ENCODE measurements at places on chromosomes 4 and X.

GRCh38 chr4:20276848-20277247, 25.1 kb downstream of the SLIT2 start:
- DNase-seq = no peak

DNA sequence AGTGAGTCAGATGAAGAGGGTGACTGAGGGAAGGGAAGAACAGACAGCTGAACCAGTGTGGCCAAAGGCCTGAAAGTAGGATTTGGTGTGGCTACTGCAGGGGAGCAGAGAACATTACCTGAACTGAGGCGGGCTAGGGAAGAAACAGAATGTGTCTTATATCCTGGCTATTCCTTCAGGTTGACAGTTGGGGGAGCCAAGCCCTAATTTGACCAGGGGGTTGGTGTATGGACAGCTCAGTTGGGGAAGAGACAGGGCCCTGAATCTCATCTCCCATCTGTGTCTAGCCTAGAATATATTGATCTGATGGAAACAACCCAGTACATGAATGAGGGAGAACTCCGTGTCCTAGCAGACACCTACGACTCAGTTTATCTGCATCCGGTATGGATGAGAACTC, 4.2 kb downstream of the HDAC6 start:
- DNase-seq = no peak

DNA sequence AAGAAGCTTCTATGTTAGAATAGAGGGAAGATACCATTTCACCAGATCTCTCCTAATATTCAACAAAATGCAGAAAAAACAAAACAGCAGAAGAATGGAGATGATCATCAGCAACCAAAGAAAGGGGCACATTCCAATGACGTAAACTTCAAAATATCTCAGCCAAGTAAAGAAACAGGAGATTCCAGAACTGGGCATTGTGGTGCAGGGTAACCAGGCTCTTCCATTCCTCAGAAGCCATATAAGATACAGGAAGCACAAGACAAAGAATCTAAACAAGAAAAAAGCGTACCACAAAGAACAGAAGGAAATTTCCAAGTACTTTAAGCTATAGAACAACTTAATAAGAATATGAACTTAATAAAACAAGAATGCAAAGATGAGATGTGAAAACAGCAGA, 6.9 kb upstream of the ARMCX4 start:
- no peak for DNase-seq

GRCh38 chr4:65472531-65472930, 197.8 kb downstream of the EPHA5 start:
- DNase-seq = no peak

GRCh38 chr4:127400731-127401346, 231.9 kb upstream of the INTU start:
- DNase-seq = peak; percentile 78

- no peak for DNase-seq
These were observed 30.0 kb downstream of the SMIM31 start for GRCh38 chr4:164783976-164784375.

GRCh38 chrX:49171752-49172279, at the start of gene PLP2:
Gene PLP2, plus strand, starts transcription at chrX:49171898. Its CDS starts 103 bp downstream, at chrX:49172001.
- DNase-seq = peak; percentile 68

GRCh38 chr4:109944591-109944990, 31.9 kb downstream of the EGF start:
- no peak for DNase-seq

DNA sequence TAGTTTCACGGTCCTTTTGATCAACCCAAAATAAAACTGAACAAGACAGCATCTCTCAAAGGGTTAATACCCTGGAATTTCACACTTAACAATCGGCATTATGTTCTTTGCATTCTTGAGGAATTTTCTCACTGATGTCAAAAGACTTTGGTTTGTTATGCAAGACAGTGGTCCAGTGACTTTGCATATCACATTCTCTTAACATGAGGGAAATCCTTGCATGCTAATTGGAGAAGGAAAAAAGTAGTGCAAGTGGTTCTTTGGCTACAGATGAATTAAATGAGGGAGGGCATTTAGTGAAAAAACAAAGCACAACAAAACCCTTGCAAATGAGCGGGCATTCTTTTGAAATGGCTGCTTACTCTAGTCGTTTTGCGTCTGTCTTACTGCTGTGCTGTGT, 105.1 kb upstream of the LIMCH1 start:
- DNase-seq = no peak

DNA sequence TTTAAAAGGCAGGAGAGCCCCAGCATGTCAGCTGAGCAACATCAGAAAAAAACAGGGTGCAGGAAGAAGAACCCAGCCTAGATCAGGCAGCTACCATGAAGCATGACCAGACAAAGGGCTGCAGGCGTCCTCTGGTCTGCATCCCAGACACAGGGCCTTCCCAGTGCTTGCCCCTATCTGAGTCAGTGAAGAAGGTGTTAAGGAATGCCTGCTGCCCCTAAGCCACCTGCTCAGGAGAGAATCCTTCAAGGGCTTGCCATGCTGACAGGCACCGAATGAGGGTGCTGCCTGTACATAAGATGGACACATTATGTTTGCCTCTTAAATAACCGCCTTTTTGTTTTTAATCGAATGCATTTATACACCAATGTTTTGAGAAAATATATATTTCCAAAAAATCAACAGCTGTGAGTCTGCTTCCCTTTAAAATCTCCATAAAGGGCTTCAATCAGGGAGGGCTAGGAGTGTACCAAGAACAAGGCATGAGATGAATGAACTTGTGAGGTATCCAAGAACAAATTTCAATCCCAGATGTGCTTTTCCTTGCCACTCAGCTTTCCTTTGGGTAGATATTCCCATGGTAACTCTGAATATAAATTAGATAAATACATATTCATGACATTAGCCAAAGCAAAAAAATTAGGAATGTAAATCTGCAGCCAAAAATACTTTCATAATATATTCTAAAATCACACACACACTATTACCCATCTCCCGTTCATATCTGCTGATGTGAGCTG, 85.1 kb downstream of the SLC9A7 start:
- DNase-seq = no peak

- no peak for DNase-seq
These were observed 62.4 kb upstream of the RXFP1 start for GRCh38 chr4:158459085-158459820.

DNA sequence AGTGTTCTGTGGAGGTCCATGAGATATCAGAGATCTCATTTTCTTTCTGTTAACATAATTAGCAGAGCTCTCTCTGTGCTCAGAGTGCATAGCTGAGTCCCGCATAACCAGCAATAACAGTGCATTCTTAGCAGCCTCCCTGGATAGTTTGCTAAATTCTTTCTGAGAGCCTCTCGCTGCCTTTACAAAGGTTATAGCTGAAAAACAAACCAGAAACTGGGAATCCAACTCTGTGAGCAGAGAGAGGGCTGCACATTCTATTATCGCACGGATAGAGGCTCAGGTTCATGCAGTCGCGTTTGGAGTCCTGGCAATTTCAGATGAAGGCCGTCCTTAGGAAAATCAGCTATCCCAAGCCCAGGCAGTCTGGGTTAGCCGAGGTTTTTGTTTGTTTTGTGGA, 1.2 kb downstream of the ENPP6 start:
- DNase-seq = no peak

GRCh38 chr4:96342196-96342595, 502.3 kb downstream of the PDHA2 start:
- no peak for DNase-seq

DNA sequence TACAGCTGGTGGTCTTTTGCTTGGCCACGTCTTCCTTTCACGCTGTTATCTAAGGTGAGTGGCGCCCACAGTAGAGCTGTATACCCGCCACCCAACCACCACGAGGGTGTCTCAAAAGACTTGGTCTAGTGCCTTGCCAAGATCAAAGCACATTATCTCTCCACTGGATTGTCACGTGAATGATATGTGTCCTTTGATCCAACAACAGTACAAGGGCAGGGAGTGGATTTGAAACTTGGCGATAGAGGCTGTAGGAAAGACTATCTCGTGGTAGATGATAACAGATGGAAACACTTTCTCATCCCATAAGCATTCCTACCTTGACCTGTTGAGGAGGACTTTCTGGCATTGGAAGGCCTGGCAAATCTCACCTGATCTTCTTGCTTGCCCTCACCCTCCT, 37.7 kb upstream of the BCLAF3 start:
- no peak for DNase-seq

DNA sequence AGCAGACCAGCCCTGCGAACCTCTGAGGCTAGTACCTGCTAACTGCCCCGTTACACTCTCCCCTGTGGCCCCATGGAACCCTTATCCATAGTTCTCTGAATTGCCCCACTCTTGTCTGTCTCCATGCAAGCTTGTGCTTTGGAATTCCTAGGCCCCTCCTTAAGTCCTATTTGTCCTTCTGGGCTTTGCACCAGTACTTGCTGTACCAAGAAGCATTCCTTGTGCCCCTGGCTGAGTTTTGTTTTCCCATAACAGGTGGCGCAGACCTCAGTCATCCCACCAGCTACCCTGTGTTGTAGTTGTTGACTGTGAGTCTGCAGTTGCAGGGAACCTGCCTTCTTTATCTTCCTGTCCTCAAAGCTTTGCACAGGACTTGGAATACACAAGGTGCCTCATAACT, 147.9 kb downstream of the AMMECR1 start:
- DNase-seq = no peak

- no peak for DNase-seq
These were observed 64.1 kb downstream of the ANTXR2 start for GRCh38 chr4:80008971-80009370.

GRCh38 chrX:13826770-13827169, 9.9 kb upstream of the GPM6B start:
- no peak for DNase-seq

- DNase-seq = no peak
These were observed 32.8 kb upstream of the MAML3 start for GRCh38 chr4:140186651-140187315.

DNA sequence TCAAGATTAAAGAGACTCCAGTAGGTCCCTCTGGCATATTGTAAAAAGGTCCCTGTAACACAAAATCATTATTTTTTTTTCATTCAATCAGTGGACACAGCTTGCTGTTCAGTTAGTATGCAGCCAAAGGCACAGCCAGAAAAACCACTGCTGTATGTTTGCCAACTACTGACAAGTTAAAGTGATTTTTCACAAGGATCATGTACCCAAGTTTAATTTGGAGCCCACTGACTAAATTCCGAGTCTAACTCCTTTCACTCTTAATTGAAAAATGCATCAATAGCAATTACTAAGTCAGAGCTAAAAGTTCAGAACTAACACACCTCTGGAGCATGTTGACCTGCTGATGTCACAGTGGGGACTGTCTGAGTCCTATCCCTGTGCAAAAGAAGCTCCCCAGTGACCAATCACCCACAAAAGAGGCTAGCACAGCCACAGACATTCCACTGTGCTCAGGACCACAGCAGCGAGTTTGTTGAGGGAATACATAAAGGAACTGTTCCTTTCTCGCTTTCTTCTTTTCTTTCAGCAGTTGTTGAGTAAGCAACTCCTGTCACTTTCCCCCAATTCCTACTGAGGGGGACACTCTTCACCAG, 60.4 kb downstream of the STX18 start:
- no peak for DNase-seq

DNA sequence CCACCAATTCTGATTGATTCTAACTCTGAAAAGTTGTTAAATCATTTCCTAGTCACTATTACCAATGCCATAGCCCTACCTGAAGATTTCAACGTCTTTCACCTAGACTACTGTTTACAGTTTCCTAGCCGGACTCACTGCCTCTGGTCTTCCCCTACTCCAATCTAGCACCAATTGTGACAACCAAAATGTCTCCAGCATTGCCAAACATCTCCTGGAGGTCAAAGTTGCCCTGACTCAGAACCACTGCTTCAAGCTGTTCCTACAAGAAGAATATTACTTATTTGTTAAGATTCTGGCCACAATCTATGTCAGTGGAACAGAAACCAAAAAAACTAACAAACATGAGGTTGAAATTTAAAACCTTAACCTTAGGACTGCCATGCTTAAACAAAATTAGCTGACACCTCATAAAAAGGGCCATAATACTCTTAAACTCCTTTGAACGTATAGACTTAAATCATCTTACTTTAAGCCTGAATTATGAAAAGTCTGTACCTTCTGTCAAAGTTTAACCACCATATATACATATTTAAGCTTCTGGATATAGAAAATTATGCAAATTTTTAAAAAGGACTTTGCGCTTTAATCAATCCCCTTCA, 2.1 kb downstream of the PDS5A start:
- no peak for DNase-seq

GRCh38 chr4:141309874-141310273, 89.2 kb downstream of the ZNF330 start:
- no peak for DNase-seq

- DNase-seq = no peak
These were observed 18.8 kb downstream of the PNMA6F start for GRCh38 chrX:153302796-153303195.

Measured in left forelimb (tissue), 1 donor.